ENCODE measurements at places on chromosomes 13 and 19.
A peak's percentile ranks its signal among the peaks of the same experiment; 100 is the strongest.

DNA sequence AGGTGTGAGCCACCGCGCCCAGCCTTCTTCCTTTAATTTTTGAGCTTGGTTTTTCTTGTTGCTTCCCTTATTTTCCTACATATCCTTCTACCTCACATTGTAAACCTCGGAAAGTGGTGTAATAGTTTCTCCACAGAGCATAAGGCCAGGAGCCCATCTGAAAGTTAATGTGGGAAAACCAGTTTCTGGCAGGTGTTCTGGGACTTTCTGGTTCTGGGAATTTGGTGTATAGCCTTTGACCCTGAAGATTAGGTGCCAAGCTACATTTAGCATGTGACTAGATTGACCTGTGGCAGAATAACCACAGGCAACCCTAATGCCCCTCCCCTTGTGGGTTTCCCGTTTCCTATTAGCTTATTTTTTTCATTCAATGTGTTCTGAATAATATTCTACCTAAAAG lies 8.7 kb downstream of the POP4 start:
- no peak for DNase-seq

GRCh38 chr19:19426216-19426615 lies 20.7 kb downstream of the GATAD2A start:
- no peak for DNase-seq

GRCh38 chr19:23799321-23799720 lies 40.6 kb upstream of the ZNF681 start:
- DNase-seq, result peak; percentile 65

GRCh38 chr13:104996022-104996421 lies 1539.4 kb downstream of the EFNB2 start:
- no peak for DNase-seq

- DNase-seq, result no peak
Observed at GRCh38 chr13:42762251-42762650, 19.1 kb upstream of the FAM216B start.

GRCh38 chr13:33263484-33263883 lies 22.1 kb downstream of the STARD13 start:
- no peak for DNase-seq

DNA sequence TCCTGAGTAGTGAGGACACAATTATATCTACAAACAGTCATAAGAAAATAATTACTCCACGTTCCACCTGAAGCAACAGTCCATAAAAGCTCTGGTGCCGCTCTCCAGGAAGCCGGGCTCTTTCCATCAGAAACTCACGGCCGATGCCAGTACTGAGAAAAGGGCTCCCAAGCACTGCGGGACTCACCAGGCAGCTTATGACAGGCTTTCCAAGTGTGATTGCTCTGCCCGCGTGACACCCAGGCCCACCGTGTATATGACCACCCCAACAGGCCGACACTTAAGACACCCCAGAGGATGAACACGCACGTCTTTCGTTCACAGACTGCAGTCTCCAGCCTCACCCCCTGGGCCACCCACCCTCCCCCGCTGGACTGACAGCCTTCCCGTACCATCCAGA lies 199.0 kb downstream of the UQCRFS1 start:
- DNase-seq, result no peak

DNA sequence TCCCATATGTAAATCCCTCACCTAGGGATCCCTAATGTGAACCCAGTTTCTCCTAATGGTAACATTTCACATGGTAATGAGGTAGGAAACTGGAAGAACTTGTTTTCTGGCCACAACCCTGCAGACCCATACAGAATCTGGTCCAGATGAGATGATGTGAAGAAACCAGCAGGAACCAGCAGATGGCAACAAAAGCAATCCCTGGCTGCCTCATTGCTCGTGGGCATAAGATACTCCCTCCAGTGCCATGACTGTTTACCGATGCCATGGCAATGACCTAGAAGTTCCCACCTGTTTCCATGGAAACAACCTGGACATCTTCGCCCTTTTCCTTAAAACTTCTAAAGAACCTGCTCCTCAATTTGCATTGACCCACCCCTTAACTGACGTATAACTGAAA lies 1.4 kb upstream of the CD209 start:
- DNase-seq, result no peak

DNA sequence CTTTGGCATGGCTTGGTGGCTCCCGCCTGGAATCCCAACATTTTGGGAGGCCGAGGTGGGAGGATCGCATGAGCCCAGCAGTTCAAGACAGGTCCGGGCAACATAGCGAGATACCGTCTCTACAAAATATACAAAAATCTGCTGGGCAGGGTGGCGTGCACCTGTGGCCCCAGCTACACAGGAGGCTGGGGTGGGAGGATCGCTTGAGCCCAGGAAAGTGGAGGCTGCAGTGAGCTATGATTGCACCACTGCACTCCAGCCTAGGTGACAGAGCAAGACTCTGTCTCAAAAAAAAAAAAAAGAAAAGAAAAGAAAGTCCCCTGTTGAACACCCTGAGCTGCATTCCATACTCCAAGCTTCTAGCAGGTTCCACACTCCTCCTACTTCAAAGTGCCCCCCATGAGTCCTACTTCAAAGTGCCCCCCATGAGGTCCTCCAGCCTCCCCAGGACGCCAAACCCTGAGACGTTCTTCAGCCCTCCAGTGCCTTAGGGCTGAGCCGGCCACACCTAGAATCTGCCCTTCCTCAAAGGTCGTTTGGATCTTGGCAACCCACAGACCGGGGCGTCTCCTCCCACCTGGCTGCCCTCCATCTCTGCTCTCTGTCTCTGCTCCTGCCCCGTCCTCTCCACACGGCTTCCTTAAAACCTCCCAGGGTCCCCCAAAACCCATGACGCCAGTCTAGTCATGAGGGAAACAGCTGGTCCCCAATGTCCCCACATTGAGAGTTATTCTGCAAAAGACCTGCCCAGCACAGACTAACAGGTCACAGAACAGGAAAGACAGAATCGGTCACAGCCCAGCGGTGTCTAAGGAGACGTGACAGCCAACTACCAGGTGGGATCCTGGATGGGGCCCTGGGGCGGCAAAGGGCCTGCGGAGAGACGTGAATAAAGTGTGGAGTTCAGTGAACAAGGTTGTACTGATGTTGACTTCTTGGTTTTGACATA lies 4.8 kb downstream of the TJP3 start:
- no peak for DNase-seq

DNA sequence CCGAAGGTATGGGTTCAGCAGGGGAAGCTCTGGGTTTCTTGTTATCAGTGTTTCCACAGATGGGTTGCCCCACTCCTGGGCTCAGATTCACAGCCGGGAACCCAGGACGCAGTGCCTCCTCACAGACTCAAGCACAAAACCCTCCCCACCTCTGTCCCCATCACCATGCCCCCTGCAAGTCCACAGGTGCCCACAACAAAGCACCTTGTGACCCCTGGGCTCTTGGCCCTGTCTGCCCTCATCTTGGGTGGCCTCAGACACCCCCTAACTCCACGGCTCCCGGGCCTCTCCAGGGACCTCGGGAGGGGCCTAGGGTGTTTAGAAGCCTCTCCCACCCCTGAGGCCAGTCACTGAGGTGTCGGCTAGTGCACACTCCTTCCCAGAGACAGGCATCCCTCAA lies 231.7 kb downstream of the TUBA3C start:
- DNase-seq, result no peak

DNA sequence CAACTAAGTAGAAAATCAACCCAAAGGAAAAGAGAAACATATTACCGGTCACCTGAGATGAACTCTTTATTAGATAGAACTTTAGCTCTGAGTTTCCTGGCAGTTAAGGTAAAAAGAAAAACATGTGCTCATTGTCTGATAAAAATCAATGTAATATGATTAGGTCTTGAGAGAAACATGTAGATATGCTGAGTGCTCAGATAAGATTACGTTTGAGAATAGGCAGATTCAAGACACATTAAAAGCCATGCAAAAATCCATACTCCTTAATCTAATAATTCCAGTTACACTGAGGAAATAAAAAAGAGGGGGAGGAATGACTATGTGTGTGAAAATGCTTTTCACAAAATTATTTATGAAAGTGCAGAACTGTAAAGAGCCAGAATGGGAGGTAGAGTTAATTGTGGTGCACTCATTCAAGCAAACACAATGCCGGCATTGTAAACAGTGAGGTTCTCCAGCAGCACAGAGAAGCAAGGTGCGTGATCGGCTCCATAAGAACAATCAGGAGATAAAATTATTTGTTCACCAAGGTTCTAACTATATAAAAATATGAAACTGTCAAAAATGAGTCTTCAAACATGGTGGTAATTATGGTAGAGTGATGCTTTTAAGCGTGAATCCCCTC lies 88.8 kb downstream of the MBNL2 start:
- no peak for DNase-seq
